ENCODE measurements at places on chromosomes 7 and 10.

GRCh38 chr7:40899151-40899550 lies 764.3 kb downstream of the SUGCT start:
- DNase-seq: no peak

DNA sequence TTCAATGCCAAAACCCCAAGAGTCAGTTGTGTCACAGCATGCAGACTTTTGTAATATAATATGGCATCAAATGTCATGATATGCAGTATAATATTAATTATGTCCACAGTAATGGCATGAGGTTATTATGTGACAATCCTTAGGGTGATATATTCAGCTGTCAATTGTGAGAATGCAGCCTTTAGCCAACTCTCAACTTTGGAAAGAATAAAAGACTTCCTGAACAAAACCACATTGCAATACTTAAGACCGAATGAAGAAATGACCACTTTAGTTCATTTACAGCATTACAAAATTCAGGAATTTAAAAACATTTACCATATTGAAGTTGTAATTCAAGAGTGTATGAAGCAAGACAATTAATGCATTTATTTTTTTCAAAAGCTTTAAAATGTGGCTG lies 45.4 kb downstream of the CPVL start:
- no peak for DNase-seq

- no peak for DNase-seq
Observed at GRCh38 chr7:41268878-41269277, 434.0 kb downstream of the INHBA start.

- no peak for DNase-seq
Observed at GRCh38 chr10:14573666-14574261, 200.9 kb downstream of the FAM107B start.

DNA sequence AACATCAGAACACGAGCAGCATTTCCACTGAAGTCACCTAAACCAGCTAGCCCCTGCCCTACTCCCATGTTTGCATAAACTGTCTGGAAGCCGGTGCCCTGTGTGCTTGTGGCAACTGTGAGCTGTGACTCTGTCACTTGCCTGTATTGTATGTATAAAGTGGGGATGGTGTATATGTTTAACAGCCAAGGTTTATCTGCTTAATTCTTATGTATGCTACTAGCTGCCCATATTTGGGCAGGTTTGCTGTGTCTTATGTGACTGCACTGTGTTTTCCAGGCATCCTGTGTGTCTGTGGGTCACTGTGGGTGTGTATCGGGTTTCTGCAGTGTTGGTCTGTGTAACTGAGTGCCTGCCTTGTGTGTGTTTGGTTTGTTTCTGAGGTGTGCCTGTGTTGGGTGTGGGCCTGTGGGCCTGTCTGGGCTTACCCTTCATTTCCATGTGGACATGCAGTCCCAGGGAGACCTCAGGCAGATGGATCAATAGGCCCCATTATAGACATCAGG lies 9.3 kb downstream of the LBX1 start:
- DNase-seq: no peak

GRCh38 chr7:123201901-123202300 lies 2.1 kb upstream of the SLC13A1 start:
- DNase-seq: no peak

DNA sequence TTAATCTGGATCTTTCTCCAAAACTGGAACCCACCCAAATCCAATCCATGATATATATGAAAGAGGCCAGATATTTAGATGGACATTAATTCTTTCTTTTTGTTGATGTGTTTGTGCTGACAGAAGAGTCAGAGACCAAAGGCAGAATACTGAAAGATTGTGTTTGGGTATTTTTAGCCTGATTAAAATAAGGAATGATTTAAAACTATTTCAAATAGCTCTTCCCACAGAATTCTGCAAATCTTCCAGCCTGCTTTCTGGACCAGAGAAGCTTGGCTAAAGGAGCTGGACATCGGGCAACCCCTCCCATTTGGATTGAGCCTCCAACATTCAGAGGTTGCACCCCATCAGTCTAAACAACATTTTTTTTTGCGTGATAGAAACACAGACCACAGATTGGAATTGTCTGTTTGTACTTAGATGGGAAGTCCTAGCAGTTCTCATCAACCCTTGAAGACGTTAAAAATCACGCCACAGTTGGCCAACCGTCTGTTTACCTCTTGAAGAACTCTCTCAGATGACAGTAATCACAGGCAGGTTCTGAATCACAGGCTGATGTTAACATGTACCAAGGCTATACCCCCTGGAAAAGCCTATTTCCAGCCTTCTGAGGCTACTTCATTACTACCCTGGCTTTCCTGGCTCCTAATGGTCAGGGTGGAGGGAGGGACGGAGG lies 155.2 kb upstream of the NRP1 start:
- no peak for DNase-seq

GRCh38 chr10:84924131-84924530 lies 595.7 kb downstream of the CCSER2 start:
- no peak for DNase-seq

- no peak for DNase-seq
Observed at GRCh38 chr7:112372101-112372500, 78.2 kb upstream of the IFRD1 start.

DNA sequence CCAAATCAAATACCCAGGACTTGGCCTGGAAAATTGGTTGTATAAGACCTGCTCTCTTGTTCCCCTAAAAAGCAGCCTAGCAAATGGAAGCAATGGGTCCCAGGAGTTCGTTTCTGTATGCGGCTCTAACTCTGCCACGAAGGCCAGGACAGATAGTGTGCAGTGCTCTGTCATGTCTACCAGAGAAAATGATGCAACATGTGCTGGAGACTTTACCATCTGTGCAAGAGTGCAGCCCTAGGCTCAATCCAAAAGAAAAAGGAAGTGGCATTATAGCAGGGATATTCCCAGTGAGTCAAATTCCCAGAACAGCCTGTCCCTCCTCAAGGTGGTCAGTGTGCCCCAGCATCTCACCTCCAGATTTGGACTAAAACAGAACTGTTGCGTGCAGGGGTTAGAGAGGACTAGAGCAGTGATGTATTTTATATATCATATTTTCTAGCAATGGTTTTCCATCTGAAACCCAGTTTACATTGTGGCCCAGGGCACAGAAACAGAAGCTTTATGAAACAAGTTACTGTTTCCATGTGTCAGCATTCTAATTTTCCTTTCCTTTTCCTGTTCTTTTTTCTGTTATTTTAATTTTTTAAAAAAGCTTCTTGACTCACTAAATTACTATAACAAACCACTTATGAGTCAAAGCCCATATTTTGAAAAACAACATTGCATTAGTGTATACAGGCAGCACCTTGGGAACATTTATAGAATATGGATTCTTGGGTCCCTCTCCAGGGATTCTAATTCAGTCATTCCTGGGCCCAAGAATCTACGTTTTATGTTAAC lies 311.2 kb downstream of the RNLS start:
- no peak for DNase-seq

DNA sequence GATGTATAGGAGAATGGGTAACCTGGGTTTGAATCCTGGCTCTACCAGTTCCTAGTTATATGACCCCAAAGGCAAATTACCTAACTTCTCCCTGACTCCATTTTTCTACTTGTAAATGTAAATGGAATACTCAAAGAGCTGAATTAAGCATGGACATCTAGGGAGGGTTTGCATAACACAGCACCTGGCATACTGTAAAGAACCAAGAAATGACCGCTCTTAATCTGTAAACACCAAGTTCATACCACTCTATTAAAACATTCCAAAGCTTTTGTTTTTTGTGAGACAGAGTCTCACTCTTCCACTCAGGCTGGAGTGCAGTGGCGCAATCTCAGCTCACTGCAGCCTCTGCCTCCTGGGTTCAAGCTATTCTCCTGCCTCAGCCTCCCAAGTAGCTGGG lies 19.6 kb downstream of the MPP7 start:
- DNase-seq: no peak

- no peak for DNase-seq
Observed at GRCh38 chr7:46215987-46216567, 295.0 kb upstream of the IGFBP3 start.

GRCh38 chr7:100694098-100694745 lies at the start of gene GIGYF1:
TSS of gene GIGYF1 (minus strand) at chr7:100694250. CDS start at chr7:100688238, 6,012 bp downstream.
- DNase-seq: peak; percentile 55

DNA sequence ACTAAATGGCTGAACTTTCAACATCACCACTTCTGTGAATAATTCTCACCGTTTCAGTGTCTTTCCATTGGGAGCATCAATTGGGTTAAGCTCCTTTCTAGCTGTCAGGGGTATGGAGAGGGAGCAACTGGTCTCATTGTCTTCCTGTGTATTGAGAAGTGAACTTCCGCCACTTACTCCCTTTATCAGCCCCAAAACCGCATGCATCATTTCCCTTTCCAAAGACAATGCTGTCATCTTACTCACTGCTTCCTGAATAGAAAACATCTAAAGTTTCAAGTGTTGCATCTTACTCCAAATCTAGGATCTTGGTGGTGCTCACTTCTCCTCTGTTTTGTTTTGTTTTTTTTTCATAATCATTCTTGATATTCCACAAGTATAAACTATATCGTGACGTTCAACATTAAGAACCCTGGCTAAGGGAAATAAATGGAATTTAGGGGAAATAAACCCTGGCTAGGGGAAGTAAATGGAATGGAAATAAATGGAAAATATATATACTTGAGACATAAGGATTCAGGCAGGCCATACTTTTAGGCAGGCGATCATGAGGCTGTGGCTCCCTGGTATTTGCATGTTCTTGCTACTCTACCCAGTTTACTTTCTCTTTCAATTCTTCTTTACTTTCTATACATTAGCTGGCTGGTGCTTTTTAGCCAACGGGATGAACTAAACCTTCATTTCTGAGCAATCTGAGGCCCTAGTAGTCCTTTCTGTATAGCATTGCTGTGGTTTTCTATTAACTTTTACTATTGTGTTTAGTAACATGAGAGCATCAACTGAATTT lies 371.9 kb downstream of the BMPER start:
- DNase-seq: no peak

- no peak for DNase-seq
Observed at GRCh38 chr7:45683556-45684148, 109.5 kb downstream of the ADCY1 start.

GRCh38 chr10:93445097-93445960 lies 36.8 kb downstream of the MYOF start:
- DNase-seq: no peak

DNA sequence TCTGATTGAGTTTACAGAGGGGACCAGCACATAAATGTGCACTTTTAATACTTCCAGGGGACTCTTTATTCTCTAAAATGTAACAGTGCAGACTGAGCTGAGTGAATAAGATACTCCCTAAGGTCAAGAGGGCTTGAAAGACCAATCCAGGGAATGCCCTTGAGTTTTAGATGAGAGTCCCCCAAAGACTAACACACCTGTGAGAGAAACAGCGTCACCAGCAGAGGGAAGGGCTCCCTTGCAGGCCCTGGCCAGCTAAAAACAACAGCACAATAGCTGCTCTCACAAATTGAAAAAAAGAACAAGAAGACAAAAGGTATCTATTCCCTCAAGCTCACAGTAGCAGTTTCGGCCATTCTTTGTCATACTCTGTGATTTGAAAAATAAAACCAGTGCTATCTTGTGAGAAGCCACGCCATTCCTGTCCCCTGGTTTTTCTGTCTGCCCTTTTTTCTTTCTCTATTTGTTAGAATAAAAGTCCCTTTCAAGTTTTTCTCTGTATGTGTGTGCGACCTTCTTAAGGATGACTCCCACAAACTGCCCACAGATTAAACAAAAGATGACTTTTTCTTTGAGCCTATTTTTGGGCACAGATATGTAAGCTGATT lies 230.4 kb upstream of the BMPER start:
- no peak for DNase-seq

GRCh38 chr7:141649137-141649864 lies 52.7 kb downstream of the DENND11 start:
- DNase-seq: no peak

- no peak for DNase-seq
Observed at GRCh38 chr10:25747084-25747483, 186.9 kb upstream of the MYO3A start.

DNA sequence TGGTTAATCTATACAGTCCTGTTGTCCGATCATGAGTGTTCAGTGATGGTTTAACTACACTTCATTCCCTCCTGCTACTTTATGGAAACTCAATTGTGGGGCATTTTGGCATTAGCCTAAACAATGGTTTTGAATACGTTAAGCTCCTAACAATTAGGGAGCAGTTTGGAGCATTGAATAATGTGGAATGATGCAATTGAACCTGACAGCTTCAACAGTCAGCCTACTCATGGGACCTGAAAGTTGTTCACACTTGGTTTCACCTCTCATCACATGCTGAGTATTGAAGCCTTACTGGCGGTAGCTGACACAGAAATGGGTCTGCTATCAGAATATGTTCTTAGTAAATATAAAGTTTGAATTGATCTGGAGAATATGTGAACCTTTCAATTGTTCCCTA lies 186.1 kb downstream of the MLLT10 start:
- DNase-seq: no peak

- DNase-seq: no peak
Observed at GRCh38 chr7:98283127-98283886, 1.8 kb downstream of the BRI3 start.

GRCh38 chr10:35690534-35690933 lies 48.4 kb upstream of the FZD8 start:
- no peak for DNase-seq

DNA sequence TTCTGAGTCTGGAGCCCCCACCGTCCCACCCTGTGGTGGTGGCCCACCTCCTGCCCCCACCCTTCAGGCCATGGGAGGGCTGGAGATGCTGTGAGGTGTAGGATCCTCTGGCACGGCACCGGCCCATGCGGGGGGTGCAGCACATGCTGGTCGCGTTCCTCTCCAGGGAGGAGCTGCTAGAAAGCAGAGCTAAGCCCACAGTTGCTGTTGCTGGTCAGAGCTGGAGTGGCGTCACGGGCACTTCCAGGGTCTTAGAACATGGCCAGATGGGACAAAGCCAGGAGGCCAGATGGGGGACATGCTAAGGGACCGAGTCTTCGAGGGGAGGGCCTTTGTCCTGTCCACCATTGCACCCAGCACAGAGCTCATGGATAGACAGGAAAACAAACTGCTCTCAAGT lies 21.6 kb downstream of the AGAP3 start:
- DNase-seq: no peak

- DNase-seq: no peak
Observed at GRCh38 chr7:68446183-68446582, 1152.1 kb upstream of the AUTS2 start.

DNA sequence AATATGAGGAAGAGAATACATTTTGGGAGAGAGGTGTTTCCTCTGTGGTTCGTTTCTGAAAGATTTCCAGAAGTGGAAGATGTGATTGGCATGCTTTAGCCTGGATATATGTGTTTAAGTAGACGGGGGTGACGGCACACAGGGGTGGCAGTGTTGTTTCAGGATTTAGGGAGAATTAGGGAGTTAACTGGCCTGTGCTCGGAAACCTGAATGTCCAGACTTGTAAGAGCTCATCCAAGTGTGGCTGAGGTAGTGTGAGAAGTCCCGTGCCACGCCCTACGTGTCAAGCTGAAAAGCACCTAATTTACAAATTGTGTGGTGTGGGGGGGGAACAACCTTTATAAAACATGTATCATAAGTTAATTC lies 1.1 kb downstream of the RALA start:
- peak; percentile 18 for DNase-seq

DNA sequence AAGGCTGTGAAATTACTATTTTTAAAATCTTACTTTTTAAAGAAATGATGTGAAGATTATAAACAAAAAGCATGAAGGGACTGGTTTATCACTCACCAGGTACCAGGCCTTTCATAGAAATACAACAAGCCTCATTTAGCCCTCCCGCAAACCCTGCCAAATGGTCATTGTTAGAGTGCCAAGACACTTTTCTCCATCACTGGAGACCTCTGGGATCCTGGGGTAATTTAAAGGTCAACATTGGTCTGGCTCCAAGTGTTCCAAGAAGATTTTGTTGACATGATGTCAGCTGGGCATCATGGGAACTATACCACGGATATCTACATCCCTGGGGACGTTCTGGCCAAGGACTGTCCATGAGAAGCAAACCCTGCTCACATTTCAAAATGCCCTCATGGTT lies 138.0 kb upstream of the FRMD4A start:
- DNase-seq: no peak

- DNase-seq: no peak
Observed at GRCh38 chr7:22252016-22252415, 104.9 kb downstream of the RAPGEF5 start.

All from T-helper 17 cell (primary cell).